Fibroblast of lung (primary cell): ENCODE measurements at places on chromosomes 1 and 21.

- peak; percentile 99 for DNase-seq
Observed at GRCh38 chr21:45874716-45875415, 106.7 kb upstream of the COL6A1 start.

GRCh38 chr1:4024811-4025210, 124.7 kb upstream of the C1orf174 start:
- no peak for DNase-seq

DNA sequence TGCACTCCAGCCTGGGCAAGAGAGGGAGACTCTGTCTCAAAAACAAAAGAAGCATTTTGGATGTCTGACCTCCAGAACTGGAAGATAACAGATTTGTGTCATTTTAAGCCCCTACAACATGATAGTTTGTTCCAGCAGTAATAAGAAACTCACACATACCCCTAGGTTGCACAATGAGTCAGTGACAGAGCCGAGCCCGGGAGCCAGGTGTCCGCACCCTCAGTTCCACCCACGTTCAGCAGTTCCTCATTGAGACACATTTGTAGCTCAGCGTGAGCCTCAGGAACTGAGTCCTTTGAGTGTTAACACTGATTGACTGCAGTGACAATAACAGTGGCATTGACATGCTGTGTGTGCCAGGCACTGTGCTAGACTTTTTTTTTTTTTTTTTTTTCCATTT, 19.8 kb downstream of the LRRC38 start:
- DNase-seq: no peak

GRCh38 chr1:204337583-204337982, 22.1 kb downstream of the PLEKHA6 start:
- no peak for DNase-seq

DNA sequence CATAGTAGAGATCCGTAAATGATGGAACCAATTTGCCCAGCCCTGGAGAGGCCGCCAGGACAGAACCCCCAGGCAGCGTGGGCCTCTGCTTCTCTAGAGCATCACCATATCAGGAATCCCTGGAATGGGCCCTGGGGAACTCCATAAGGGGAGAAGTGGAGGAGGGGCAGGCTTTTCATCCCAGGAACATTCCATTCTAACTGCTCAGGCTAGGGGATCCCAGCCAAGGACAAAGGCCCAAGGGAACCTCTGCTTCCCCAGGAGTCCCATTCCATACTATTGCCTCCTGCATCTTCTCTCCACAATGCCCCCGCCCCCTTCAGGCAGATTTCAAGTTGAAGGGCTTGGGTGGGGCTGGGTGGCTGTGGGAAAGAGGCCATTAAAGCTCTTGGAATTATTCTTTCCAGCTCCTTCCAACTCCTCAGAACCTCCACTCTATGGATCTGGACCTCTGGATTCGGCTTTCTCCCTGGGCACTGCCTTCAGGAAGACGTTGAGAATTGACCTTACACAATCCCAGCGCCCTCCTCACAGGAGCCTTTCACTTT, 6.0 kb downstream of the TRNP1 start:
- peak; percentile 98 for DNase-seq

GRCh38 chr1:41742219-41742618, 176.5 kb downstream of the HIVEP3 start:
- DNase-seq: peak; percentile 89

- peak; percentile 8 for DNase-seq
Observed at GRCh38 chr1:79929356-79929755, 922.8 kb upstream of the ADGRL4 start.

- peak; percentile 28 for DNase-seq
Observed at GRCh38 chr1:78892260-78892840, 114.2 kb downstream of the ADGRL4 start.
